ENCODE measurements at places on chromosomes 6 and 20. TPM values are rescaled to one million over a fixed set of nuclear protein-coding genes. Genes with fewer than 3 reads are reported as not detected.

DNA sequence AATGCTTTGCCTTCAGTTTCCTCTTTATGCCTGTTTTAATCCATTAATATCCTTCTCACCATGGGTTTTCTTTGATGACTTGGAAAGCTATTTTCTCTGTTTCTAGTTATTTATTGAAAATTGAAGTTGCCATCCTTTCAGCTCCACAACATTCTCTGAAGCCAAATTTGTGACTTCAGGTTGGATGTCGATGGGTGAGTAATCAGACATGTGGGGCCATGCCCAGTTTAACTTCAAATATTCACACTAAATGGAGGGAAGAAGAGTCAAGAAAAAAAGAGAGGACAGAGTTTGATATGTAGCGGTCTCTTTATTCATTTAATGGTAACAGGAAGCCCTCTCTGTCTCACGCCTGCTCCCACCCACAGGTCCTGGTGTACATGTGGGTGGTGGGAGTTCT lies 89.1 kb upstream of the RIPOR2 start:
- no peak overlapping the region for H3K4me3 ChIP-seq
- H3K36me3 ChIP-seq = no peaks in the 10 kb centered on the region
- H3K27me3 ChIP-seq = no peaks in the 10 kb centered on the region
- no peak overlapping the region for H3K27ac ChIP-seq
- H3K4me1 ChIP-seq = no peaks in the 10 kb centered on the region

DNA sequence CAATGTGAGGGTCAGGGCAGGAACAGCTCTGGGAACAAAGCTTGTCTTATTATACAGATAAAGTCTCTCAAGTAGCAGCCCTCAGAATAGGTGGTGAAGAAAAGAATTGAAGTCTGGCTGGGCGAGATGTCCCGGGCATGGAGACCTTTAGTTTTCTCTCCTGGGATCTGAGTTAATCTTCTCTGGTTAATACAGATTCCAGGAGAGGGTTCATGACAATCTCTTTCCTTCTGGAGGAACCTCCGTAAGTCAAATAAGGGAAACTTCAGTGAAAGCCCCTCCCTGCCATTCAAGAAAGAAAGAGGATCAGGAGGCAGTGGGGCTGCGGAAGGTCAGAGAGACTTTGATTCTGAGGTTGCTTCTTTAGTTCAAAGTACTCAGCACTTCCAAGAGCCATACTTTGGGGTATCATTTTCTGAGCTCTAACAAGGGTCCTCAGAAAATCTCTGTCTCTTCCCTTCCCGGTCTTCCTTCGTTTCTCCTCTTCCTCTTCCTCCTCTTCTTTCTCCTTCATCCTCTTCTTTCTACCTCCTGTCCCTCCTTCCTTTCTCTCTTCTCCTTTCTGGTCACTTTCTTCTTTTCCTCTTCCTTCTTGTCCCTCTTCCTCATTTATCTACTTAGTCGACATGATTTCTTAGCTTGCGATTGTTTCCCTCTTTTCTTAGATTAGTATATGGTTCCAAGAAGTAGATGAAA lies 4.6 kb upstream of the ZNF184 start:
- H3K4me1 ChIP-seq = peaks cover 7% of the 10 kb centered on the region
- H3K27me3 ChIP-seq = no peaks in the 10 kb centered on the region
- no peaks in the 10 kb centered on the region for H3K36me3 ChIP-seq
- H3K27ac ChIP-seq = peak overlapping the region; percentile 97
- peak overlapping the region; percentile 7 for H3K4me3 ChIP-seq

- H3K4me1 ChIP-seq = peaks cover 32% of the 10 kb centered on the region
- peak; percentile 26 for DNase-seq
- peak overlapping the region; percentile 34 for H3K27ac ChIP-seq
- no peak overlapping the region for H3K4me3 ChIP-seq
- no peaks in the 10 kb centered on the region for H3K27me3 ChIP-seq
Observed at GRCh38 chr6:150567823-150568383, 31.8 kb upstream of the PLEKHG1 start.

DNA sequence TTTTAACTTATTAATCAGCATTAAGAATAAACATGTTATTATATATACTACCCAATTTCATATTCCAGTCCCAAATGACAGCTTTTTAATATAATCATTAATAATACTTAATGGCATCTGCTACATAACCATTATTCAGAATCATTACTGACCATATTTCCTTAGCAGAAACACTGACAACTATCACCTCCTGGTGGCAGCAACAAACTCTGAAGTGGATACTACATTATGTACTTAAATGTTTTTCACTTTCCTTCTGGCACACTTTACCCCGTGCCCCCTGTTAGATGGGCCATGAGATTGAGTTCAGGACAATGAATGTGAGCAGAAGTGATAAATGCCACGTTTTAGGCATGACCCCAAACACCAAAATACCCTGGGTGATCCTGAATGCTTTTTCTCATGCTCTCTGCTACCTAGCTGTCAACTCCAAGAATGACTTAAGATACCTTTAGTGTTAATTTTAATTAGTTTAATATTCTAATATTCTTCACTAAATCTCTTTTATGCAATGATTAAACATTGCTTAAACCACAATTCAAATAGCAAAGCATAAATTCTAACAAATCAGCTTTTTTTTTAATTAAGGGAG lies 77.1 kb downstream of the LMBRD1 start:
- H3K27me3 ChIP-seq = no peaks in the 10 kb centered on the region
- H3K4me1 ChIP-seq = no peaks in the 10 kb centered on the region
- no peak overlapping the region for H3K27ac ChIP-seq
- peak; percentile 34 for DNase-seq
- H3K4me3 ChIP-seq = no peak overlapping the region

GRCh38 chr6:9412951-9413559 lies 977.7 kb upstream of the SLC35B3 start:
- H3K4me1 ChIP-seq = no peaks in the 10 kb centered on the region
- H3K36me3 ChIP-seq = no peaks in the 10 kb centered on the region
- H3K27ac ChIP-seq = no peak overlapping the region

DNA sequence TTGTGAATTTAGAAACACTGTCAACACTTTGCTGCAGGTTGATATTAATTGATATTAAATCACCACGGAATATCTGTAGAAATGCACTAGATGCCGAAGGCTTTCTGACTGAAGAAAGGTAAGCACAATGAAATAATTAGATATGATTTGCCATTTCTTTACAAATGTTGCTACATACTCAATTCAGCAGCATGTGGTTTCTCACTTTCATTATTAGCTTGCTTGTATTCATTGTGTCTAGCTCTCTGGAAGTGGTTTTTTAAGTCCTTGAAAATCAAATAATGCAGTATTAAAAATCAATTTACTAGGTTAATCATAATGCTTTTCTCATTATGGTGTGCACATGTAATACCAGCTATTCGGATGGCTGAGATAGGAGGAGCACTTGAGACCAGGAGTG lies 231.3 kb upstream of the MARCKS start:
- H3K27ac ChIP-seq = no peak overlapping the region
- DNase-seq = no peak
- H3K36me3 ChIP-seq = no peaks in the 10 kb centered on the region
- H3K27me3 ChIP-seq = no peaks in the 10 kb centered on the region
- no peak overlapping the region for H3K4me3 ChIP-seq
- no peaks in the 10 kb centered on the region for H3K4me1 ChIP-seq

GRCh38 chr20:416950-417800 lies 9.1 kb downstream of the RBCK1 start:
- H3K27ac ChIP-seq = no peak overlapping the region
- no peak for DNase-seq
- H3K4me3 ChIP-seq = no peak overlapping the region
- peaks cover 3% of the 10 kb centered on the region for H3K36me3 ChIP-seq

- H3K4me3 ChIP-seq = no peak overlapping the region
- no peak overlapping the region for H3K27ac ChIP-seq
- DNase-seq = no peak
- H3K4me1 ChIP-seq = peaks cover 4% of the 10 kb centered on the region
- no peaks in the 10 kb centered on the region for H3K27me3 ChIP-seq
Observed at GRCh38 chr6:71496018-71496721, 207.6 kb downstream of the OGFRL1 start.

GRCh38 chr6:12613811-12614210 lies 102.8 kb upstream of the PHACTR1 start:
- no peak overlapping the region for H3K27ac ChIP-seq
- H3K36me3 ChIP-seq = no peaks in the 10 kb centered on the region
- no peaks in the 10 kb centered on the region for H3K27me3 ChIP-seq

- no peak overlapping the region for H3K27ac ChIP-seq
- H3K4me1 ChIP-seq = no peaks in the 10 kb centered on the region
- H3K27me3 ChIP-seq = no peaks in the 10 kb centered on the region
- DNase-seq = no peak
Observed at GRCh38 chr6:149580880-149581279, 14.7 kb downstream of the GINM1 start.

- no peaks in the 10 kb centered on the region for H3K36me3 ChIP-seq
- H3K4me1 ChIP-seq = no peaks in the 10 kb centered on the region
- no peak overlapping the region for H3K4me3 ChIP-seq
- no peak overlapping the region for H3K27ac ChIP-seq
Observed at GRCh38 chr6:46760925-46761324, 14.2 kb downstream of the ANKRD66 start.

DNA sequence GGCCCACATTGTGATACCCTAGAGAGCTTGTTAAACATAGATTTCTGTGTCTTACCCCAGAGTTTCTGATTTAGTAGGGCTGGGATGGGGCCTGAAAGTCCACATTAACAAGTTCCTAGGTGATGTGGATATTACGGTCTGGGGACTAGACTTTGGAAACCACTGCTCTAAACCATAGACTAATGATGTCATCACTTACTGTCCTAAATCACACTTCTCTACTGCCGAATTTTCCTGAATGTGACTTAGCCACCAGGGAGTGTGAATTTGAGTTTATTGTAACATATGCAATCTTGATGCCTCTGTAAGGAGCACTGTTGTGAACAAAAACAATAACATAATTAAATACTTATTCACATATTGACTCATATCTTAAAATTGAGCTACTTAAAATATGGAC lies 165.6 kb downstream of the BTBD3 start:
- no peak overlapping the region for H3K4me3 ChIP-seq
- H3K27me3 ChIP-seq = no peaks in the 10 kb centered on the region
- DNase-seq = no peak
- no peaks in the 10 kb centered on the region for H3K36me3 ChIP-seq
- no peak overlapping the region for H3K27ac ChIP-seq

- H3K27me3 ChIP-seq = no peaks in the 10 kb centered on the region
- peaks cover 8% of the 10 kb centered on the region for H3K4me1 ChIP-seq
- H3K36me3 ChIP-seq = no peaks in the 10 kb centered on the region
- no peak overlapping the region for H3K27ac ChIP-seq
- H3K4me3 ChIP-seq = no peak overlapping the region
Observed at GRCh38 chr6:105592329-105592728, 189.4 kb upstream of the PREP start.

DNA sequence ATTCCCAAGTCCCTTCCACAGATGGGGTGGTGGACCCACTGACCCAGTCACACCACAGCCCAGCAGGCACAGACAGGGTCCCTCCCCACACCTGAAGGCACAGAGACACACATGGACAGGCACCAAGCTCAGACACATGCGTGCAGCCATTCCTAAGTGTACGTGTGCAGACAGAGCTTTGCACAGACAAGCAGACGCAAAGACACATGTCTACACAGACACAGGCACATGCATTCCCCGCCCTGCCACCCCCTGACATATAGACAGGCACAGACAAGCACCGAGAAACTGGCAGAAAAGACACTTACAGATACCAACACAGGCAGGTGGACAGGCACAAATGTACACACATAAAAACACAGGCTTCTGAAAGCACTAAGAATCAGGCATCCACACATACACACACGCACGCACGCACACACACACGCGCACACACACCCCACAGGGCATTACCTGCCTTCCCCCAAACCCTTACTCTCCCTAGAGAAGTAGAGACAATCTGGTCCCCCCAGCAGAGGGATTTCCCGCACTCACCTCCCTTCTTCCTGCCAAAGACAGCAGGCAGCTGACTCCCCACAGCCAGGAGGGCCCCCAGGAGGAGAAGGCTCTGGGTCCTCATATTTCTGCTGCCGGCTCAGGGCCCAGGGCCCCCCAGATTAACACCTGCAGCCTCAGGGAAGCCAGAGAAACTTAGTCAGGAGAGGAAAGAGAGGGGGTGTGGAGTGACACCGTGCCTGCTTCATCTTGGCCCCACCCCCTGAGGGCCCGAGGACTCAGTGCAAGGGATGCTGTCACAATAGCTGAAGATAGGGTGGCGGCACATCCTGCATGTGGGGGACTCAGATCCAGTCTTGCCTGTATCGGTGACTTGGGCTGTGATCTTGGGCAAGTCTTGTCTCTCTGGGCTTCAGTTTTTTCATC lies at the start of gene WFDC5:
Gene WFDC5 (minus strand): TSS at position 710 of the 921 bp plus-strand sequence. CDS start 91 bp downstream, at position 619.
- no peak within 1 kb of the TSS for H3K27ac ChIP-seq
- DNase-seq = no peak
- no peak within 1 kb of the TSS for H3K4me3 ChIP-seq
- H3K27me3 ChIP-seq = no peaks in the 10 kb centered on the region
- H3K4me1 ChIP-seq = no peaks in the 10 kb centered on the region

DNA sequence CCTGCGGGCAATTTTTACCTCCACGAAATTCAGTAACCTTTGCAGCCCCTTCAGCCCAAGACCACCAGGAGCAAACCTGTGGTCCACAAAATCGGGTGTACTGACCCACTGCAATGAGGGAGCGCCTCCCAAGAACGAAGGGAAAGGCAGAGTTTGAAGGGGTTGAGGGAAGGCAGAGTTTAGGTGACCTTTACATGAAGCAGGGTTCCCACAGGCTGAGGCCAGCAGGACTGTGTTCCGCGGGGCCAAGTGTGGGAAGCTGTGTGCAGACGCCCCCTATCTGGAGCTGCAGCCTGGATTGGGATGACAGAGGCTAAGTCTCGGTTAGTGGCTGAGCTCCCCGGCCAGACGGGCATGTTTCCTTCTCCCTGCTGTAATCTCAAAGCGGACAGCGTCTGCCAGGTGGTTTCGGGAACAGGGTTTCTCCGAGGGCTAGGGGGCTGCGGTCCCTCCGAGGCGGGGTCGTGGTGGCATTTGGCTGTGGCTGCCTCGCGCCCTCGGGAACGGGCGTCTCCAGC lies 826 bp upstream of the PYGB start:
- H3K27ac ChIP-seq = peak overlapping the region; percentile 95
- H3K4me1 ChIP-seq = peaks cover 19% of the 10 kb centered on the region
- H3K36me3 ChIP-seq = no peaks in the 10 kb centered on the region
- peak overlapping the region; percentile 91 for H3K4me3 ChIP-seq

GRCh38 chr6:132484680-132485018 lies 28.3 kb downstream of the STX7 start:
- H3K36me3 ChIP-seq = no peaks in the 10 kb centered on the region
- H3K4me1 ChIP-seq = peaks cover 7% of the 10 kb centered on the region
- no peaks in the 10 kb centered on the region for H3K27me3 ChIP-seq
- H3K4me3 ChIP-seq = no peak overlapping the region

DNA sequence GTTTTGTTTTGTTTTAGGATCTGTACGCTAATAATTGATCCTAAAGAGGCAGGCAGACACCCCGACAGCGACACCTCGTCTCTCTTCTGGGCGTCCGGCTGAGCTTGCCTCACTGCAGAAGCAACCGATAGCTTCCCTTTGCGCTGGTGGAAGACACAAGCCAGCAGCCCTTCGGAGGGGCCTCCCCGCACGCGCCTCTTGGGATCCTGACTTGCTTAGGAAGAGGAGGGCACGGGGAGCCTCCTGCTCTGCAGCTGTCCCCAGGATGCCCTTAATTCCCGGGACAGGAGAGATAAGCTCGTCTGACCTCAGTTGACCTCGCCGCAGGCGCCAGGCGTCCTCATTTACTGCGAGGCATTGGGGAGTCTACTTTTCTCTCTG lies 94.0 kb downstream of the CD83 start:
- peaks cover 14% of the 10 kb centered on the region for H3K4me1 ChIP-seq
- peak overlapping the region; percentile 76 for H3K27ac ChIP-seq
- H3K36me3 ChIP-seq = no peaks in the 10 kb centered on the region
- peak overlapping the region; percentile 50 for H3K4me3 ChIP-seq
- no peaks in the 10 kb centered on the region for H3K27me3 ChIP-seq

ALDH8A1 gene
- total RNA-seq = 11.0 TPM

FBXO5 gene
- total RNA-seq = 9.7 TPM

HCRTR2 gene
- 0.16 TPM for total RNA-seq

TP53TG5 gene
- total RNA-seq = not detected

MLIP gene
- 1.2 TPM for total RNA-seq

PGBD1 gene
- 6.2 TPM for total RNA-seq

EYA2 gene
- total RNA-seq = 1.4 TPM

EDN1 gene
- 25.0 TPM for total RNA-seq

NCOA6 gene
- total RNA-seq = 11.6 TPM

ELOVL2 gene
- total RNA-seq = 24.8 TPM

PTGIS gene
- total RNA-seq = 22.5 TPM

Measured in hepatocyte (in vitro differentiated cells).